ENCODE measurements at places on chromosomes 2 and 18. TPM values are rescaled to one million over a fixed set of nuclear protein-coding genes. Genes with fewer than 3 reads are reported as not detected.

The CXCR2 gene
- 9.9 TPM for total RNA-seq

The CRYGA gene
- not detected for total RNA-seq

The PLA2R1 gene
- 8.3 TPM for total RNA-seq

GRCh38 chr18:63138436-63139340, 180.9 kb downstream of the BCL2 start:
- no peak for DNase-seq

- peak; percentile 72 for DNase-seq
These were observed 28.2 kb downstream of the CENPO start for GRCh38 chr2:24821433-24821891.

- DNase-seq: no peak
These were observed 74.9 kb upstream of the KLF7 start for GRCh38 chr2:207240649-207241048.

GRCh38 chr18:26771524-26771923, 94.0 kb downstream of the AQP4 start:
- DNase-seq: no peak

GRCh38 chr2:74005786-74006185, 21.1 kb downstream of the TET3 start:
- DNase-seq: peak; percentile 62

DNA sequence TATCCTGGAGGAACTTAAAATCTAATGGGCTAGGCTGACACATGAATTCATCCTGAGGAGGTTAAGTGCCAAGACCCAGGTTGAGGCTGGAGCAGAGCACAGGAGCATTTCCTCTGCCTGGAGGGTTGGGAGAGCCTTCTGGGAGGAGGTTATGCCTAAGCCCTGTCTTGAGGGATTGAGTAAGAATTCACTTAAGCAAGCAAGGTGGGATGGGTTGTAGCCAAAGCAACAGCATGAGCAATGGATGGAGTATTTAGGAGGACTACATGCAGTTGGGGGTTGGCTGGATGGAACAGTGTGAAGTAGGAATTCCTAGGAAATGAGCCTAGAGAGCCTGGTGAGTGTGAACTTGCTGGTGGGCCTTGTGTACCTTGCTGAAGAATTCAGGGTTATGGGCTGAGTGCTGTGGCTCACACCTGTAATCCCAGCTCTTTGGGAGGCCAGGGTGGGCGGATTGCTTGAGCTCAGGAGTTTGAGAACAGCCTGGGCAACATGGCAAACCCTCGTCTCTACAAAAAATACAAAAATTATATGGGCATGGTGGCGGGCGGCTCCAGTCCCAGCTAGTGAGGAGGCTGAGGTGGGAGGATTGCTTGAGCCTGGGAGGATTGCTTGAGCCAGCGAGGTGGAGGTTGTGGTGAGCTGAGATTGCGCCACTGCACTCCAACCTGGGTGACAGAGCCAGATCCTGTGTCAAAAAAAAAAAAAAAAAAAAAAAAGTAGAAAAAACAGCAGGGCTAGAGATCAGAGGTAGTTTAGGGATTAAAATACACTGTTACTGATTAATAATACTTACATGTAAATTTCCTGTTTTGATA, 22.2 kb downstream of the TANC1 start:
- DNase-seq: no peak

- DNase-seq: no peak
These were observed 24.0 kb downstream of the CERKL start for GRCh38 chr2:181632733-181633401.

DNA sequence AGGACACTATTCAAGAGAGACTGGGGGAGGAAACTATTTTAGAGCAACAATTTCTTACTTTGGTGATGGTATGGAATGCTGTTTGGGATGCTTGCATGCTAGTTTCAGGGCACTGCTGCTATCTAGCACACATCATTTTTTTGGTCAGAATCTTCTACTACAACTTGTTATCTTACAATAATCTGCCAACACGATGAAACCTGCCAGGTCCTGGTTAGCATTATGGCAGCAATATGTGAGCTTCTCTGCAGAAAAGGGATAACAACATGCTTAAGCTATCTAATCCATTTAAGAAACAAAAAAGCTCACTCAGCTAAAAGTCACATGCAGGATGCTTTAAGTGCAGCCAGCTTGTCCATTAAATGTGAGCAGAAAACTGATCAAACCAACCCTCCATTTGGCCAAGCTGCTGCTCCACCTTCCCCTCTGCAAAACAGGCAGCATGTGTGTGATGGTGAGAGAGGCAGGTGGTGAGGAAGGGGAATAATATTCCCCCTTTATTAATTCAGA, 30.1 kb downstream of the GAREM2 start:
- peak; percentile 9 for DNase-seq

DNA sequence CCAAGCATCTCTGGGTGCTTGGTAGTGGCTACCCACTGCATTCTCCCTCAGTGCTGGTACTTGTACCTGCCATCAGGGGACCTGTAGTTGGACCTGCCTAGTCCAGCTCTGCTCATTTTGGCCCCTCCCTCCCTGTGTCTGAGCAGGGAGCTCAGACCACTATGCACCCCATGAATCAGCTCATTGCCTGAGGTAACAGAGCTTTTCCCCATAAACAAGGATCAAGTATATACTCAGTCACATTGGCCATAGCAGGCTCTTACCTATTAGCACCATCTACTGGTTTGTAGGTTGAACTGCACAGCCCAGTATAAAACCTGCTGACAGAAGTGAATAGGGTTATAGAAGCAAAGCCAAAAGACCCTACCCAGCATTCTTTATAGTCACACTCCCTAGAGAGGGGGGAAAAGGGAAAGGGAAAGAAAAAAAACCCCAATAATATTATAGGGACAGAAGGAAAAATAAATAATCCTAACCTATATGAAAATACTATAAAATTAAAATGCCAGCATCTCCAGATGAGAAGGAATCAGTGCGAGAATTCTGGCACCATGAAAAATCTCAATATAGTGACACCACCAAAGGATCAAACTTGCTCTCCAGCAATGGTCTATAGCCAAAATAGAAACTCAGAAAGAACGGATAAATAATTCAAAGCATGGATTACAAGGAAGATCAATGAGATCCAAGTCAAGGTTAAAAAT, 6.9 kb upstream of the FLACC1 start:
- DNase-seq: no peak
